Trophoblast cell (in vitro differentiated cells and primary cell): ENCODE measurements at places on chromosomes 13 and 19.

- no peaks in the 10 kb centered on the region for H3K36me3 ChIP-seq
- peak; percentile 42 for DNase-seq
- H3K27ac ChIP-seq: no peak within 1 kb of the TSS
Observed at GRCh38 chr19:39296055-39296645, at the start of gene IFNL1. Gene IFNL1, plus strand, starts transcription at chr19:39296407. Its CDS starts 15 bp downstream, at chr19:39296422.

DNA sequence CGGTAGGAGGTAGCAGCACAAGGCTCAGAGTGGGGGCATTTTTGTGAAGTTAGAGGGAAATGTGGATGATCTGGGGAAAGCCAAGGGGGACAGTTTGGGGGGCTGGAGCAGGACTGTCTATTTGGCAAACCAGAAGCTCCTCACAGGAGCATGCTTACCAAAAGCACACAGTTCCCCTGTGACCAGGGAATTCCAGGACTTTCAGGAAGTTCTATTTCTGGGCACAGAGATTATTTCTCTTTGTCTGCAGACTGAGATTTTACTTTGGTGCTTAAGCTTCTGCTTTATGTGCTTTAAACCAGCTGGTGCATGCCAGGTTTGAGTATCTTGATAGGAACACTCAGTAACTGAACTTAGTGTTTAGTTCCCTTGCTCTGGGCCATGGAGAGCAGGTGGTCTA is 525.3 kb downstream of the DIAPH3 start:
- no peaks in the 10 kb centered on the region for H3K27me3 ChIP-seq
- H3K36me3 ChIP-seq: no peaks in the 10 kb centered on the region
- DNase-seq: no peak
- no peak overlapping the region for H3K27ac ChIP-seq
- H3K4me1 ChIP-seq: peaks cover 6% of the 10 kb centered on the region
- H3K4me3 ChIP-seq: no peak overlapping the region

- no peaks in the 10 kb centered on the region for H3K36me3 ChIP-seq
- H3K4me1 ChIP-seq: peaks cover 2% of the 10 kb centered on the region
- DNase-seq: peak; percentile 52
- H3K27me3 ChIP-seq: no peaks in the 10 kb centered on the region
- H3K4me3 ChIP-seq: no peak overlapping the region
Observed at GRCh38 chr13:92510416-92510815, 716.2 kb upstream of the GPC6 start.

DNA sequence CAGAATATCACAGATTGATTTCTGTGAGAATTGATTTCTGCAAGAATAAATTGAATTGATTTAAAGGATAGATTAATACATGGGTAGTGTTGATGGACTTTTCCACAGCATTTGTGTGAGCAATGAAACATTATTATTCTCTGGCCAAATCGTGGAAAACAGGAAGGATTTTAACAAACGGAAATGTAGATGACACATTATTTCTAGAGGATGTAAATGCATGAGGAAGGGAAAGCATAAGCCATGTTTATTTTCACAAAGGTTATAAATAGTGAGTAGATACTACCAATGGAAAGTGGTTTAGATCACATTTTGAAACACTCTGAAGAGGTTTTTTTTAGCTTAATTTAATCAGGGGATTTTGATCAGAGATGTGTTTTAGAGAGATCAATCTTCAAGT is 1534.6 kb upstream of the MIR17HG start:
- no peak overlapping the region for H3K4me3 ChIP-seq
- no peak for DNase-seq
- no peaks in the 10 kb centered on the region for H3K27me3 ChIP-seq
- H3K36me3 ChIP-seq: no peaks in the 10 kb centered on the region
- H3K27ac ChIP-seq: no peak overlapping the region

- H3K27ac ChIP-seq: no peak overlapping the region
- peak; percentile 22 for DNase-seq
- H3K4me3 ChIP-seq: no peak overlapping the region
- H3K36me3 ChIP-seq: no peaks in the 10 kb centered on the region
Observed at GRCh38 chr19:7742991-7743390, 4.3 kb downstream of the CD209 start.

DNA sequence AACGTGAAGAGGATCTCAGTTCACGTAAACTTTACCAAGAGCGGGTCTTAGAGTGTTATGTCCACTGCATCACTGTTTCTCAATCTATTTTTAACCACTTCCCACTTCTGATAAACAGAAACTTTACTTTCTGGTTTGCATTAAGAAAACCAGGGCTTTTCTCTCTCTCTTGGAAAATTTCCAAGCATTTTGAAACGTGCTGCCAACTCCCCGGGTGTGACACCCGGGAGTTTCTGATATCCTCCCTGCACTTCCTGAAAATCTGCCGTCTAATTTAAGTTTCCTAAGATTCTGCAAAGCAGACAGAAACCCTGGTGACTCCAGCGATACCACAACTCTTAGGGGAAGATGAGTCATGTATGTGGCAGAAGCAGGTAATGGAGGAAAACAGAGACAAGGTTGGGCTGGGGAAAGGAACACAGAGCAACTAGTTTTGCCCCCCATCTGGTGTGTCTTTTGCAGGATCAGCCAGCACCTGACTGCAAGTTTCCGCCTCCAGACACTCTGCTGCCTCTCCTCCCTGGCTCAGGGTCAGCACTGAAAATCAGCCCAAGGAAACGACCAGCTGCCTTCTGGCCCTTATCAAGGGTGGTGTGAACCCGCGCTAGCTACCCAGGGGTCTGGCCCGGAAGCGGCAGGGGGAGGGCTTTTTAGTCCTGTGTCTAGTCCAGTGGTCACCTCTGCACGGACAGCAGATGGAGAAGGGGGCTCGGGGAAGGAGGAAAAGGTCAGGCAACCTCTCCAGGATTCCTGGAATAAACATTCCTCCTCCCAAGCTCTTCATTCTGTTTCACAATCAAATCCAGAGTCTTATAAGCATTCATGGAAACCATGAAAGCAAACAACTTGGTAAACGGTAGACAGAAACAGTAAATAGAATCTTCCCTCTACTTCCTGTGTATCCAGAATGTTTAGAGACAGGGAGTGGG is 11.3 kb upstream of the FFAR2 start:
- no peak overlapping the region for H3K4me3 ChIP-seq
- H3K36me3 ChIP-seq: no peaks in the 10 kb centered on the region
- no peaks in the 10 kb centered on the region for H3K27me3 ChIP-seq

DNA sequence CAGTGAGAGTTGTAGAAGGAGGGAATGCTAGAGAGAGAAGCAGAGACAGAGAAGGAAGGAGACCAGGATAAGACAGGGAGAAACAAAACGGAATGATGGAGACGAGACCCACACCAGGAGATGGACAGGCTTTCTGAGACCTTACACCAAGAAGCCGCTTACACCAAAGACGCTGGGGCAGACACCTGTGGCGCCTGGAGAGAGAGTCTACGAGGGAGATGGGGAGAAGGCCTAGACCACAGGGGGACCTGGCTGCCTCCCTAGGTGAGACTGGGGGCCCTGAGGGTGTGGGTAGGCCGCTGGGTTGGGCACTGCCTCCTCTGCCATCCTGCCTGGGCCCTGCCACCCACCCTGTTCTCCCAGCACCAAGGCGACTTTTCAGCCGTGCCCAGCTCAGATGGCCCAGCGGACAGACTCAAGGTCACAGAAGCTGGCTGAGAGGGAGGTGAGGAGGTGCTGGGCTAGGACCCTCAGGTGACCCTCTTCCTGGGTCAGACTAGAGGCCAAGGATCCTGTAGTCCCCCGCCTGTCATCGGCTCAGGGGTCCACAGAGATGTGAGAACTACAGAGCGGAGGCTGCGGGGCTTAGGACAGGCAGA is 5.0 kb downstream of the PLIN5 start:
- no peak overlapping the region for H3K4me3 ChIP-seq
- peaks cover 5% of the 10 kb centered on the region for H3K4me1 ChIP-seq
- H3K27ac ChIP-seq: no peak overlapping the region
- no peaks in the 10 kb centered on the region for H3K36me3 ChIP-seq
- DNase-seq: no peak
- peaks cover 3% of the 10 kb centered on the region for H3K27me3 ChIP-seq

DNA sequence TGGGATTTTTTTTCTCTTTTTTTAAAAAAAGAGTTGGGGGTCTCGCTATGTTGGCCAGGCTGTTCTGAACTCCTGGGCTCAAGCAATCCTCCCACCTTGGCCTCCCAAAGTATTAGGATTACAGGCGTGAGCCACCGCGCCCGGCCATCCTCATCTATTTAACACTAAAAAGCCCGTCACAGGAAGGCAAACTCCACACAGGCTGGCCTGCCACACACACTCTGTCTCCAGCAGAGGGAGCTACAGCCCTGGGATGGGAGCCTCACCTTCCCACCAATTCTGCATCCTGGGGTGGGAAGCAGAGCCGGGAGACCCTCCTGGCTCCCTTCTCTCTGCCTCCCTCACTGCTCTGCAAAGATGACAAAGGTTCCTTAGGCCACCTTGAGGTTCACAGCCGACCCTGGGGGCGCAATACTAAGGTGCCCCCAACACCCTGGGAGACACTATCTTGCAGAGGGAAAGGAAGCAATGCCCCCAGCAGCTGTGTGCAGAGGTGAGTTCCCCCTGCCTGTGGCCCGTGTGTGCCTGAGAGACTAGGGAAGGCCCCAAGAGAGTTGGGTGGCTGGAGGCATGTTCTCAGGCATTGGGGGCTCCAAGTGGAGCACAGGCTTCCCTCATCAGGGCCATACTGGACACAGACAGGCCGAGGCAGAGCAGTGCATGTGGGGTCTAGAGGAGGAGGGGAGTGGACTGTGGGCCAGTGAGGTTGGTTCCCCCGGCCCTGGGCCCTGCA is 27.4 kb upstream of the TIMM44 start:
- peak overlapping the region; percentile 20 for H3K4me3 ChIP-seq
- H3K27ac ChIP-seq: no peak overlapping the region
- no peaks in the 10 kb centered on the region for H3K27me3 ChIP-seq
- peaks cover 73% of the 10 kb centered on the region for H3K36me3 ChIP-seq

DNA sequence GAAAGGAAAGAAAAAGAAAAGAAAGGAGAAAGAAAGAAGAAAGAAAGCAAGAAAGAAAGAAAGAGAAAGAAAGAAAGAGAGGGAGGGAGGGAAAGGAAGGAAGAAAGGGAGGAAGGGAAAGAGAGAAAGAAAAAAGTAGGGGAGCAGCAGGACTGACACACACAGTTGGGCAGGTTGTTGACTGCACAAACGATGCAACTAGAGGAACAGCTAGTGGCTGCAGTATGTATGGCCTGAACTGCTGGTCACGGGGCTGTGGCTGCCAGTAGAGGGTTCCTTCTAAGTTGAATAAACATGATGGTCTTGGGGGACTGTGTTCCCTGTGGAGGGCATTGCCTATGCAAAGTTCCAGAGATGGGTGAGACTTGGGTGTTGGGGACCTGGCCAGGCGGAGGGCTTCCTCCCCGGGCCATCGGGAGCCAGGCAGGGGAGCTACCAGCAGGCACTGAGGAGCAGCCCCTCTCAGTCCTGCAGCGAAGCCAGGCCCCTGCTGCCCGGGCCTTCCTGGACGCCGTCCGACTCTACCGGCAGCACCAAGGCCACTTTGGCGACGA is 16.7 kb upstream of the COLGALT1 start:
- H3K4me3 ChIP-seq: no peak overlapping the region
- H3K36me3 ChIP-seq: no peaks in the 10 kb centered on the region
- no peak overlapping the region for H3K27ac ChIP-seq
- no peak for DNase-seq
- H3K27me3 ChIP-seq: peaks cover 6% of the 10 kb centered on the region
- H3K4me1 ChIP-seq: peaks cover 8% of the 10 kb centered on the region

GRCh38 chr19:10076535-10076934 is 9.6 kb upstream of the SHFL start:
- H3K36me3 ChIP-seq: no peaks in the 10 kb centered on the region
- no peak for DNase-seq
- H3K4me3 ChIP-seq: no peak overlapping the region
- H3K27me3 ChIP-seq: no peaks in the 10 kb centered on the region
- H3K27ac ChIP-seq: no peak overlapping the region

- H3K27me3 ChIP-seq: no peaks in the 10 kb centered on the region
- H3K36me3 ChIP-seq: peaks cover 2% of the 10 kb centered on the region
- H3K4me3 ChIP-seq: no peak overlapping the region
- no peak for DNase-seq
- H3K27ac ChIP-seq: no peak overlapping the region
Observed at GRCh38 chr13:43848001-43848649, 31.4 kb downstream of the CCDC122 start.

DNA sequence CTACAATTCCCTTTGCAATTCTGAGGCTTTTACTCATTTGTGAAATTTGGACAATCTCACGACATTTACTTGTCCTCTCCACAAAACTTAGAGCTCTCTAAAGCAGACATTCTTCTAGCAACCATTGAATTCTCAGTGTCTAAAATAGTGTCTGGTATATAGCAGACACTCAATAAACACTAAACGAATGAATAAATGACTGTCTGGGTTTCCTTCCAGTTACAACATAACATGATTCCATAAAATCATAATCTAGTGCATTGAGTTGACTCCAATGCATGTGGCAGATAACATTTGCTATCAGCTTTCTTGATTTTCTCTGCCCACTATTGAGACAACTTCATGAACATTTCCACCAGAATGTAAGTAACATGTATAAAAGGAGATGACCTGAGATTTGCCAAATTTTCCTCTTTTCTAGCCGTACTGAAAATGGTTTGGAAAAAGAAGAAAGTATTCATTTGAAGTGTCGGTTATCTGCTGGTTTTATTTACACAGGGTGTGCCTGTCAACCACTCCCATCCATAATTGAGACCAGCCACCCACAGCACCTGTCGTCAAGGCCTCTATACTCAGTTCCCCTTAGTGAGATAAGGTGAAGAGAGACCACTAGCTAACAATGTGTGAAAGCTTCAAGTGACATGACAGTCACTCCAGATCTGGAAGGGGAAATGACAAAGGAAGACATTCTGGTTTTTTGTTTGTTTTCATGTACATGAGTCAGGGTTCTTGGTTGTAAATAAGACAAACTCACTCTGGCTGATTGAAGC is 4.8 kb upstream of the SERP2 start:
- peaks cover 18% of the 10 kb centered on the region for H3K4me1 ChIP-seq
- H3K27ac ChIP-seq: no peak overlapping the region

DNA sequence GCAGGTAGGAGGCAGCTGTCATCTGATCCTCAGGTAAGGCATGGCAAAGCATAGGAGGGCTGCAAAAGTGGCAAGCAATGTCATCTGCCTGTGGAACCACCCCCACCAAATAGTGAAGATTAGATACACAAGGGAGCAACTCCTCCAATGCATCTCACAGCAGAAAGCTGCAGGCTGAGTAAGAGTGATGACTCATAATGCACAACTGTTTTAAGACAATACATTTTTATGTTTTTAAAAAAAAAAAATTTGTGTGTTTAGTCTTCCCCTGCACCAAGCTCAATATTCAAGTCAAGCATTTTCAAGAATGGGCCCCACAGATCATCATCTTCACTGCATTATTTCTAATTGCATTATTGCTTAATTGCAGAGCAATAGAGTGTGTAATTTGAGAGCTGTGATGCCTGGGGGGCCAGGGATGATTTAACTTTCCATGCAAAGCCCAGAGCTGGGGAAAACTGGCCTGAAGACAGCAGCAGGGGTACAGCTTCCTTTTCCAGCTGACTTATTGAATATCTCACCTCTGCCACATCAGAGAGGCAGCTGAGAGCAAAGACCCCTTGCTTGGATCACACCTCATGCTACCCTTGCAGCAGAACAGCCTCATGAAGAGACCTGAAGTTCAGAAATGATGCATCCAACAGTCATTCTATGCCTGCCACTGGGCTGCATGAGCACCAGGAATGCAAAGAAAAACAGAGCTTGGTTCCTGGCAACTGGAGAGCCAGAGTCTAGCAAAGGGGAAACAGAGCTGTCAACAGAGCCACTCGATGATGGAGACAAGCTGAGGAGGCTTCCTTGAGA is 22.7 kb upstream of the POP4 start:
- H3K27me3 ChIP-seq: no peaks in the 10 kb centered on the region
- H3K36me3 ChIP-seq: no peaks in the 10 kb centered on the region
- H3K4me1 ChIP-seq: peaks cover 3% of the 10 kb centered on the region
- no peak for DNase-seq

GRCh38 chr13:49927755-49928154 is 8.4 kb downstream of the SPRYD7 start:
- H3K4me1 ChIP-seq: no peaks in the 10 kb centered on the region
- H3K27ac ChIP-seq: no peak overlapping the region
- H3K27me3 ChIP-seq: no peaks in the 10 kb centered on the region
- DNase-seq: no peak
